Right lung (tissue), 10 donors: ENCODE measurements at places on chromosomes 11 and 22.
A peak's percentile ranks its signal among the peaks of the same experiment; 100 is the strongest.

GRCh38 chr11:16151138-16151537 lies 205.2 kb downstream of the SOX6 start:
- no peak for DNase-seq

GRCh38 chr11:78573681-78574080 lies 983 bp downstream of the NARS2 start:
- no peak for DNase-seq

- DNase-seq = no peak
Measured at GRCh38 chr11:130635937-130636630, 187.6 kb downstream of the ADAMTS15 start.

- DNase-seq = peak; percentile 5
Measured at GRCh38 chr11:72519220-72519881, 85.0 kb upstream of the CLPB start.
